ENCODE measurements at places on chromosomes 6 and 20.

DNA sequence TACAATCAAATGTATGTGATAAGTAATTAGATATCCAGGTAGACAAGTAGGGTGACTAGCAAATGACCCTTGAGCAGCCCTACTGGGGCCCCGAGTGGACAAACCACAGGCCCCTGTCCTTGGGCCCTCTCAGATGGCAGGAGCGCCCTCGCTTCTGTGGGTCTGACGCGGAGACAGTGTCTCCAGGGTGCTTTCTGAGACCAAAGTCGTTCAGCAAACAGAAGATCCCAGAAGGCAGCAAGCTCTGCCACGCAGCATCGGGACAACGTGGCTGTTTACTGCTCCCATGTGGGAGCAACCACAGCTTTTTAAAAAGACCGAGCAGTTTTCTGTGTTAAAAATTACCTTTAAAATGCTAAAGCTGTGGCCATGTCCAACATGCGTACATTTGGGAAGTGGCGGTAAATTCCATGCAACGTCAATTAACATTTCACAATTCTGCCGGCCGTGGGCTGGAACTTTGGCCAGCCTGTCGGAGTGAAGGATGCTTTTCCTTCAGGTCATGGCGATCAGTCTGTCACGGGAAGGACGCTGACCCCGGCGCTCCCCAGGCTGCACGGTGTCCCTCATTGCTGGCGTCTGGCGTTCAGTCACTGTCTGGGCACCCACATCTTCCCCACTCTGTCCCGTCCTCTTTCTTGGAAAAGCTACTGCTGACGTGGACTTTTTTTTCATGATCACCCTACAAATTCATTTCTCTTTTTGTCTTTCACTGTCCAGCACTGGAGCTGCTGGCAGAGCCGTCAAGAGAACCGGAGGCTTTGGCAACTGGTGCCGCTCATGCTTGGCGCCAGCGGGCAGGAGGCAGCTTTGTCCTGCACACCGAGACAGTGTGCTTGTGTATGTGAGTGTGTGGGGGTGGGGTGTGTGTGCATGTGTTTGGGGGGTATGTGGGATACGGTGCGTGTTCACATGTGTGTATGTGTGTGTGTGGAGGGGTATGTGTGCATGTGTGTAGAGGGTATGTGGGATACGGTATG lies 293.1 kb downstream of the CDH4 start:
- DNase-seq: no peak

- no peak for DNase-seq
These were observed 23.1 kb upstream of the HMGN3 start for GRCh38 chr6:79257381-79258205.

- DNase-seq: no peak
These were observed 338.2 kb upstream of the PREP start for GRCh38 chr6:105740946-105741645.

GRCh38 chr20:41126719-41127118 lies 10.6 kb upstream of the PLCG1 start:
- DNase-seq: no peak

- no peak for DNase-seq
These were observed 140.5 kb upstream of the ZNF217 start for GRCh38 chr20:53734006-53734688.

- DNase-seq: no peak
These were observed 27.4 kb downstream of the KCNQ5 start for GRCh38 chr6:72649032-72649984.

DNA sequence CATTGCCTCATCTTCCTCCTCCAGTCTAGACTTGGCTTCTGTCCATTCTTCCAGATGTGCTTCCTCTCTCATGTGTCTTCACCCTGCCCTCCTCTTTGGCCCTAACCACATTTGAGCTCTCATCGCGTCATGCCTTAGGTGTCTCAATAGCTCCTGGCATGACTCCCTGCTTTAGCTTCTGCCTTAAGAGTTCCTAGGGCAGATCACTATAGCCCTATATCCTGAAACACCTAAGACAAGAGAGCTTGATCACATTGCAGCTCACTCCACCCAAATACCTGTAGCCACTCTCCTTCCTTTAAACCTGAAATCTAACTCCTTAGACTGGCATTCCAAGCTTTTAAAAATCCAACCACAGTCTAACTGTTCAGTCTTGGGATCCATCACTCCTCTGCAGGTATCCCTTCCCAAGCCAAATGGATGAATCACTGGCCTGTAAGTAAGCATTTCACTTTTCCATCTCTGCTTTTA lies 69.0 kb upstream of the STXBP5 start:
- DNase-seq: no peak

- DNase-seq: no peak
These were observed 221.3 kb downstream of the QKI start for GRCh38 chr6:163635731-163636364.

DNA sequence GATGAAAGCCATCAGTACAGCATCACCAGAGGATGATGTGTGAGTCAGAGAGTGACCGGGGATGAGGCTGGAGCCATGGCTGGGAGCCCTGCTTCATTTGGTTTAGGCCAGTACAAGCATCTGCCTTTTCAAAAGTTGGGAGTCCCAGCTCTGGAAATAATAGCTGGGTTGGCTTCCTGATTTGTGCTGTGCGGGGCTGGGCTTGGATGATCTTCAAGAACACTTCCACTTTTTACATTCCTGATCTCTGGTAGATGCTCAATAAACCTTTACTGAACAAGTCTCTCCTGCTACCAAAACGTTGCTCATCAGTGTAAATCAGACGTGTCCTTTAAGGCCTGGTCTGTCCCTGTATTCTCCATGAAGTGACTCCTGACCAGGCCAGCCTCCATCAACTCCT lies 44.1 kb upstream of the ADGRF4 start:
- DNase-seq: no peak

- DNase-seq: no peak
These were observed 359 bp downstream of the PHIP start for GRCh38 chr6:79077715-79078074.

DNA sequence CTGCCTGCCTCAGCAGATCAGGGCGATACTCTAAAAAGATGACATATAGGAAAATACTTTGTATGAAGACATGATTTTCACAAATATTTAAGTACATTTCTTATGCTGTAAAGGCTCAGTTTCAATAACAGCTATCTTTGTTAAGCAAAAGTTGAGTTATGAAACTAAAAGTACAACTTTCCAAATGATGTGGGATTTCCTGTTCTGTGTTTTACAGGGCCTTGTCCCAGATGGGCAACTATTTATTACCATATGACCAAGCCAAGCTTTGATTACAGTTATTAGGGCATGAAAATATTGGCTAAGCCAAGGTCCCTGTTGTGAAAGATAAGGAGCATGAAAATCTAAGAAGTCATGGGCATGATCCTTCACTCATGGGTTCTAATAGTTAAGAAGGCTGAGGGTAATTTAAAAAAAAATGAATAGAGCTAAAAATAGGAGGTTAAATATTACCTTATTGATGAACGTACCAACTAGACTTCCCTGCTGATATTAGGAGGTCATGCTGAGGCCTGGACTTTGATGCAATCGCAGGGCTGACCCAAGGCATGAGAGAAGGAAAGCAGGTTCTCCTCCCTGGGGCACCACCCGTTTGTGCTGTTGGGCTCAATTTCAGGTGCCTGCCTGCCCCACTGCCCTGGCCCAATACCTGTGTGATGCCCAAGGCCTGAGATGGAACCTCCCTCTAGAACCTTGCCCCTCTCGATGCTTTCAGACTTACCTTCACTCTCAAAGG lies 294.4 kb upstream of the PRDM1 start:
- no peak for DNase-seq

DNA sequence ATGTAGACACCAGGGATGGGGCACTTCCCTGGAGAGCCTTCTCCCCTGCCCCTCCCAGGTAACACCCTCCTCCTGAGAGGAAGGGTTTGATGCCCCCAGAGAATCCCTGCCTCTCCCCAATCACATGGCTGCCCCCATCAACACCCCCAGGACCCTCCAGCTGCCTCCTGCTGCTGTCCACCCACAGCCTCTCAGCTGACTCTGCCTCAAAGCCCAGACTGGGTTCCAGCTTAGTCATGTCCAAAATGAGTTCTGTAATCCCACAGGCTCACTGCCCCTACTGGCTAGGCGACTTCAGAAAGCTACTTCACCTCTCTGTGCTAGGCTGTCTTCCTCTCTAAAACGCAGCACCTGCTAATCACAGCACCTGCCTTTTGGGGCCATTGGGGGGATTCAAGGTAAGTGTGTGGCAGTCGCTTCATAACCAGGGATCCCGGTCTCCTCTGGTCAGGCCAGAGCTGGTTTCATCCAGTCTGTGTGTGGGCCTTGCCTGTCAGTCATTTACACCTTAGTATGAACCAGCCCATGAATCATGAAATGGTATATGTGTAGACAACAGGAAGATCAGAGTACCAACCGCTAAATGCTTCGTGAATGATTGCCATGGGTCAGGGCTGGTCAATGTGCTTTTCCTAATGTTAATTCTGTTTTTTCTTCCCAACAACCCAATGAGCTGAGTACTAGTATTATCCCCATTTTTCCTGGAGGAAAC lies 40.4 kb downstream of the TFEB start:
- no peak for DNase-seq

DNA sequence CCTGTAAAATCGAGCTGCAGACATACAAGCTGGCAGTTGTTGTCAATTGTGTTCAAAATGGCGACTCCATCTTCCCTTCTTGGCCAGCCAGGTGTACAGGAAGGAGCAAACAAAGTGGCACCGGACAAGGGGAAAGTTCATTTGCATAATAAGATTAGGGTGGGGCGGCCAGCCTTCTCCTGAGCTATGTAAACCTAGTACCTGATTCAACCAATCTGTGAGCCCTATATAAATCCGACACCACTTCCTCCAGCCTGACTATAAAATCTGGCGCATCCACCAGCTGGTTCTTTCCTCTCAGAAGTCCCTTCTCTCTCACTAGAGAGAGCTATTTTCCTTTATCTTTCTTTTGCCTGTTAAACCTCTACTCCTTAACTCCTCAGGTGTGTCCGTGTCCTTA lies 8.1 kb upstream of the HBS1L start:
- no peak for DNase-seq

- no peak for DNase-seq
These were observed 59.9 kb downstream of the HECA start for GRCh38 chr6:139194740-139195139.

Data from vagina (tissue), 2 donors.